Mesenteric fat pad (tissue), 1 donor: ENCODE measurements at places on chromosomes 7 and 10. TPM values are rescaled to one million over a fixed set of nuclear protein-coding genes. Genes with fewer than 3 reads are reported as not detected.

DNA sequence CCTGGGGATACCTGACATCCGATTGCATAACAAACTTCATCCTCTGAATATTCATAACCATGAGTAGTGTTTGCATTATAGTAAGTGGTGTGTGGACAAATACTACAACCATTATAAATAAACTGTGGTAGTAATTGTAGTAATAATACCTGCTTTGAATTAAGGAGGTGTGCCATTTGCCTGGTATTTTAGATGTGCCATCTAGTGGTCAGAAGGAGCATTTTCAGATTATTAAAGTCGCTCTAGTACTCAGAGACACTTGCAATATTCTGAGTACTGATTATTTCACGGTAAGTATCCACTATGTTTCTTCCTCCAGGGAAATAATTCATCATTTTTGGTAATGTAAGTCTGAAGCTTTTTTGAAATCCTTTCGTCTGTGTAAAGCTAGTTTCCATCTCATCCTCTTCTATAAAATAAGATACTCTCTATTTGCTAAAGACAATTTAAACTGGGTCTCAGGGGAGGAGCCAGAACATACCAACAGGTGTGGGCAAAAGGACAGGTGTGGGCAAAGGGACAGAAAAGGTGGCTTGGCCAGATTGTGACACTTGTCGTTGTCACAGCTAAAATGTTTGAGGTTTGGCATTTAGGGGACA lies 115.3 kb upstream of the WDR11 start:
- no peak for DNase-seq

- DNase-seq: no peak
Observed at GRCh38 chr10:67386260-67386659, 309.7 kb downstream of the CTNNA3 start.

DNA sequence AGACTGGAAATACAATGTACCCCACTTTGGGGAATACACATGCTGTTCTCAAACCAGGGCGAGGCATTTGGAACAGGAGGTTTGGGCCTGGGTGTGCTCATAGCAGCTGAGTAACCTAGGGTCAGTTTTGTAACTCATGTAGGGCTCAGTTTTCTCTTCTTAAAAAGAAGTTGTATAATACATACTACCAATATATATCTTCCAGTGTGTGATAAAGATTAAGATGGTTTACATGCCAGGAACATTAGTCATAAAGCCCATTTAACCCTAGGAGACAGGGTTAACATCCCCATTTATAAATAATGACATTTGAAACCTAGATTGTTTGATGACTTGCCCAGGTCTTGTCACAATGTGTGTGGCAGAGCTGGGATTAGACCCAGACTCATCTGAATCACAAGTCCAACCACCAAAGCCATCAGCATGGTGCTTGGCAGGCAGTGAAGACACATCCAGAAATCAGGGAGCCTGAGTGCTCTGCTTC lies 6.0 kb downstream of the AKR1B10 start:
- no peak for DNase-seq

DNA sequence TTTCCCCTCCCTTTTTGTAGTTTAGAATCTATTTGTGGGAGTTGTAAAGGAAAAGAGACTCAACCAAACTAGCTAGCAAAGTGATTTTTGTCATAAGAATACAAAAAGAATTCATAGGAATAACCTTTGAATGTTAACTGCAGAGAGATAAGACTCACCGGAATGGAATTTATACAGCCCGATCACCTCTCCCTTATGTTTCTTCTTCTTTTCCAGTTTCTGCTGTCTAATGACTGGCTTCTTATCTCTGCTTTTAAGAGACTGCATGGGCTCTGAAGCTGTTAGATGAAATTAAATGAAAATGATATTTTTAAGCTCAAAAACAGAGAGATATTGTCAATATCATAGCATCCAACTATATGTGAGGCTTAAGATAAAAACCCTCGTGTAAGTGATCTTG lies 1095.9 kb downstream of the REEP3 start:
- DNase-seq: no peak

GRCh38 chr10:72563327-72563932 lies 62.4 kb downstream of the MICU1 start:
- no peak for DNase-seq

DNA sequence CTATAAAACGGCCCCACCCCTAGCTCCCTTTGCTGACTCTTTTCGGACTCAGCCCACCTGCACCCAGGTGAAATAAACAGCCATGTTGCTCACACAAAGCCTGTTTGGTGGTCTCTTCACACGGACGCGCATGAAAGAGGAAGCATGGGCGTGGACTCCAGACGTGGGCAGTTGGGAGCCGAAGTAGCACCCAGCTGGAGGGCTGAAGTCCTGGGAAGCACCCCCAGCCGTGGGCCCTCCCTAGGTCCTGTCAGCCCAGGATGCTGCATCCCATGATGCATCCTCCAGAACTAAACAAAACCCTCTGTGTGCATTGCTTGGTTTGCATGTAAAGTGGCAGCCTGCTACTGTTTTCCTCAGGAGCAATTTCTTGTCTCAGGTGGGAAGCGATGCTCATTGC lies 62.1 kb upstream of the CFAP46 start:
- DNase-seq: no peak

DNA sequence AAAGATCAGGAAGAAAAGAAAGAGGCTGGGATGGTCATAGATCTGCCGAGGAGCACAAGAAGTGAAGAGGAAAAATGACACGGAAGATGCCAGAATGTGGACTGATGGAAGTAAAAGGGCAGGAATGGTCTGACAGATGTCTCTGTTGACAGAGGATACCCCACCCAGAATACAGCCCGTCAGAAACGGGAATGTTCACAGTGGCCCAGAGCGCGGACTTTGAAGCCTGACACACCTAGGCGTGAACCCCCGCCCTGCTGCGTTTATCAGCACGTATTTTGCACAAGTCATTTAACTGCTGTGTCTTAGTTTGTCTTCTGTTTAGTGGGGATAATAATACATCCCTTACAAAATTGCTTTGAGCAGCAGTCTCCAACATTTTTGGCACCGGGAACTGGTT lies 27.1 kb downstream of the AKR1B1 start:
- DNase-seq: no peak

GRCh38 chr7:131524115-131524514 lies 32.3 kb downstream of the PODXL start:
- no peak for DNase-seq

- no peak for DNase-seq
Observed at GRCh38 chr10:75736151-75736640, 304.8 kb downstream of the LRMDA start.

DNA sequence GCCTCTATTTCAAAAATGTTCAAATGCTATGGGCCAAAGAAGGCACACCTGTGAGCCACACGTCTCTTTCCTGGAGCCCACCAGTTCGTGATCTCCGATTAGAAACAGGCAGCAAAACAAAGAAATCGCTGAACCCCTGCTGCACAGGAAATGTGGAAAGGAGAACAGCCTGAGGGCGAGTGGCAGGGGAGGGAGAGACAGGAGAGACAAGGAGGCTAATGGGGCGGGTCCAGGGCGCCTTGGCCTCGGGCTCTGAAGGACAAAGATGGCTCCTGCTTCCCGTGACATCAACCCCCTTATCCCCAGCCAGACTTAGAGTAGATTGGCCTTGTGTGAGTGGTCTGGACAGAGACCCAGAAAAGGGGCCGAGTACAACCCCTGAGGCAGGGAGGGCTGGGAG lies 62.4 kb upstream of the DOCK1 start:
- DNase-seq: no peak

DNA sequence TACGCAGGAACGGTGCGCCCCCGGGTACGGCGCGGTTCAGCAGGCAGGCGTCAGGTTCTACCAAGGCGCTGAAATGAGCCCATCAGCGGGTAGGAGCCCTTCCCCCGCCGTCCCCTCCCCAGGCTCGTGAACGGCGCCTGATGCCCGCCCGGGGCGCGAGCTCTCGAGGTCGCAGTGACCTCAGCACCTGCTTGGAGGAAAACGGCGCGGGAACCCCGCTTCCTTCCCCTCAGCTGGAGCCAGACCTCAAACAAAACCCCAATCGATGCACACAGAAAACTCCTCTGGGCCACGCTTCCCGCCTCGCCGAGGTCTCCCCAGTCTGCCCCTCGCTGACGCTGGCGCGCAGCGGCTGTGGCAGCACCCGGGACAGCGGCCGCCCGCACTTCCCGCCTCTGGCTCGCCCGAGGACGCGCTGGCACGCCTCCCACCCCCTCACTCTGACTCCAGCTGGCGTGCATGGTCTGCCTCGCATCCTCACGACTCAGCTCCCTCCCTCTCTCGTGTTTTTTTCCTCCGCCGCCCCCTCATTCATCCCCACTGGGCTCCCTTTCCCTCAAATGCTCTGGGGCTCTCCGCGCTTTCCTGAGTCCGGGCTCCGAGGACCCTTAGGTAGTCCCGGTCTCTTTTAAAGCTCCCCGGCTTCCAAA lies 514 bp upstream of the GAD2 start:
- no peak for DNase-seq

DNA sequence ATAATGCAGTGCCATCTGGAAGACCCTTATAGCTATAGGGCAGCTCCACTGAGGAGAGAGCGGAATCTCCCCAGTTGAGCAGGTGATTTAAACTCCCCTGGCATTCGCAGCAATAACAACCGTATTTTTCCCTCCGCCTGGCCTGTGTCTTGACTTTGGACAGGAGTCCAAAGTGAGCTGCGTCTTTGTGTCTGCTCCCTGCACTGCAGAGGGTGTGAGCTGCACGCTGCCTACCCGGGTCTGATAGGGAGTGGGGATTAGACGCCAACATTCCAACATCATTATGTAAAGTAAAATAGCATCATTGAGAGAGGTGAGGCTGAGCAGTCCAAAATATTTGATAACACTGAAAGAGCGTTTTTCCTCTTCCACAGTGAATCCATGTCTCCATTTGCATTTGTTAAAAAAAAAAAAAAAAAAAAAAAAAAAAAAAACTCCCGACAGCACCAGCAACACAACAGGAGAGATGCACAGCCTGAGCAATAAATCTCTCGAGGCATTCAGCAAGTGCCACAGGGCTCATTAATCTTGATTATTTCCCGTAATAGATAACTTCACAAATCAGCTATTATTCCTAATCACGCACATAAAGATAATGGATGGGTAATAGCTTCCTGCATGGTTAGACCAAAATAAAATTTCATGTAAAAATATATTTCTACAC lies 68.6 kb downstream of the CELF2 start:
- DNase-seq: no peak

GRCh38 chr10:26770069-26770468 lies 72.6 kb downstream of the PDSS1 start:
- no peak for DNase-seq

DNA sequence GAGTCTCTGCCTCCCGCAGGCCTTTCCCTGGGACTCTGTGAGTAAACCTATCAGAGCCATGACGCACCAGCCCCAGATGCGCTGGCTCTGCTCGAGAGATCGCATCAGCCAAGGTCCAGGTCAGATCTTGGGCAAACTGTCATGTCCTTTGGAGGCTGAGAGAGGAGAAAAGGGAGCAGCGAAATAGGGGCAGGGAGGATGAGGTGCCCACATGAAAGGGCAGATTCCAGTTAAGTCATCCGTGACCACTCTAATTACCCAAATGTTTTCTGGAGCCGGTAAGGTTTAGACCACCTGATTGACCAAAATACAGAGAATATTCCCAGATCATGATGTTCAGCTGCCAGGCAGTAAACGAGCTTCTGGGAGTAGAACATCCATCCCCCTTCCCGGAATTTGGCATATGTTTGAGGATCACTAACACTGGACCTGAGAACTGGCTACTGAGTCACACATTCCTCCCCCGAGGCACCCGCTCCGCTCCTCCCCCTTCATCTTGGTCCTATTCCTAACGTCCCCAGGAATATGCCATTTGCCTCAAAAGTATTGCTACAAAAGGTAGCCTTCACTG lies 88.0 kb downstream of the FGFR2 start:
- no peak for DNase-seq

DNA sequence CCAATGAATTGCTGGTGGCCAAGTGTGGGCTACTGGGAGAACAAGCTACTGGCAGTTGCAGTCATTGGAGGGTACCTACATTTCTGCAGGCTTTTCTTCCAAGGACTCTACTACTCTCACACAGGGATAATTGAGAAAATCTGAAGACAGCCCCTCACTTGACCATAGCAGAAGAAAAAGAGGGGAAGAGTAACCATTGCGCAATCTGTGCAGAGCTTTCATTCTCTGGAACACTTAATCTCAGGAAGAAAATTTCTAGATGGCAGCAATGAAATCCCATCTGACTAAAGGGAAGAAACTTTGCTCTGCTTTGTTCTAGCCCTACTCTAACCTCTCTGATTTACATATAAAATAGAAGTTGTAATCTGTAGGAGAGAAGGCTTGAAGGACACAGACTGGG lies 1239.6 kb upstream of the SORCS1 start:
- DNase-seq: no peak

- DNase-seq: no peak
Observed at GRCh38 chr10:124909563-124909962, 32.4 kb upstream of the ZRANB1 start.

GRCh38 chr7:22853674-22854157 lies 31.1 kb upstream of the TOMM7 start:
- no peak for DNase-seq

GRCh38 chr7:142873281-142873784 lies 12.2 kb downstream of the TRPV6 start:
- DNase-seq: peak; percentile 84

- DNase-seq: peak; percentile 79
Observed at GRCh38 chr7:44384586-44385433, 59.4 kb upstream of the CAMK2B start.

DNA sequence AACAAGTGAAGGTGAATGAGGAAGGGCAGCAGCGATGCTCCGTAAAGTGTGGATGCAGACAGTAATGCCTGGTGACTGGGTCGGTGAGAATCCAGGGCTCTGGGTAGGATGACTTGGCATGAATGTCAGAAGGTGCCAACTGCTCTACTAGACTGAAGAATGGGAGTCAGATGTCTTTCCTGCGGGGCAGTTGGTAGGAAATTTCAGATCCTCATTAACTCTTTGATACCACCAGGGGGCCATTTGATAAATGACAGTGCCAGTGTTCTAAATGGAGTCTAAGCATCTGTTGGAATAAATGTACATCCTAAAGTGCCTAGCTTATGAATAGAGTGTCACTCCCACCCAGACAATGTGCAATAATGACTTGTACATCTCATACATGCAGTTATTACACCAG lies 462.0 kb downstream of the GRM8 start:
- DNase-seq: no peak

The MTPN gene
- 103 TPM for total RNA-seq

The GRID2IP gene
- total RNA-seq: not detected

The TMEM139 gene
- total RNA-seq: 3.7 TPM

The EEPD1 gene
- total RNA-seq: 18.5 TPM

The GNAI1 gene
- 179 TPM for total RNA-seq

The KIF5B gene
- 116 TPM for total RNA-seq

The BCCIP gene
- total RNA-seq: 57.7 TPM

The ELFN1 gene
- 3.7 TPM for total RNA-seq

The SUPV3L1 gene
- 27.0 TPM for total RNA-seq

The TMEM236 gene
- 3.0 TPM for total RNA-seq
